Myometrial cell (primary cell): ENCODE measurements at places on chromosomes 7 and 10. TPM values are rescaled to one million over a fixed set of nuclear protein-coding genes. Genes with fewer than 3 reads are reported as not detected.

The KIF20B gene
- 11.0 and 17.4 TPM in 2 replicates for total RNA-seq

The PAX4 gene
- total RNA-seq, result not detected in 2 replicates

The CCDC186 gene
- total RNA-seq, result 10.1 and 11.2 TPM in 2 replicates

The ADAM8 gene
- 5.0 and 22.2 TPM in 2 replicates for total RNA-seq

The ZCWPW1 gene
- total RNA-seq, result 0.71 and 4.3 TPM in 2 replicates
